ENCODE measurements at places on chromosomes 2 and 18.

DNA sequence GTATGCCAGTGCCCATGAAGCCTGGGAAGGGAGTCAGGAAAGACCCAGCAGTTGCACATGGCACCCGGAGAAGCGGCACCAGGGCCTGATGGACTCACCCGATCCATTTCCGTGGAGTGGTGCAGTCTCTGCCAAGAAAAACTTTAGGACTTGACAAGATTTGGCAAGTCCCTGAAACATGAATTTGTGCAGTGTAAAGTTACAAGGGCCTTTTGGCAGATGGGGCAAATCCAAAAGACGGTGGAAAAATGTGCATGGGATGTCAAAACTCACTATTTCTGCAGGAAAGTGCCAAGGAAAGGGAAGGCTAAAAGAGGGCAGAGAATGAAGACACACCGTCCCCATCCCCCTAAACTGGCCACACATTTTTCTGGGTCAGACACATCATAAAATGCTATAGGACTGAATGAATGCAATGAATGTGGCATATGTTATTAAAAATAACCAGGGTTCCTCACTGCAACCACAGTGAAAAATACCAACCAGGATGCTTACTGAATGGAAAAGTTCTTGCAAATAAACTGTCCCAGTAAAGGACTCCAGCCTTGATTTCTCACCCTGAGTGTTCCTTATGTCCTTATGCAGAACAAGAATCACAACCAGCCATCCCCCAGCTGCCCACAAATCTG is 173.5 kb upstream of the SIX2 start:
- H3K36me3 ChIP-seq, result no peaks in the 10 kb centered on the region
- H3K4me1 ChIP-seq, result no peaks in the 10 kb centered on the region
- peaks cover 35% of the 10 kb centered on the region for H3K27me3 ChIP-seq
- H3K27ac ChIP-seq, result no peak overlapping the region
- H3K4me3 ChIP-seq, result no peak overlapping the region
- DNase-seq, result no peak

DNA sequence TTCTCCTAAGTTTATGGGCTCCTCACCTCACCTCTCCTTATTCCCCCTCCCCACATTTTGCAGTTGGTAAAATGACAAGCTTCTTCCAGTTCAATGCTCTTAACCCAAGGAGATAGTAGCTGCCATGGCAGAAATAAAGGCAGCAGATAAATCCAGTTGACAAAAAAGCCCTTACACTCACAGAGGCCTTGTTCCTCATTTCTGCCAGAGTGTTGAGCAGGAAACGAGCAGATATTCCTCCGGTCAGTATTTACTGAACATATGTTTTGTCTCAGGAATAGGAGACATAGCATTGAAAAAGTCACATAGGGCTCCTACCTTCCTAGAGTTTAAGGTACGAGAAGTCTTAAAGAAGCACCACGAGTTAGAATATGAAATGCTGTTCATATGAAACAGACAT is 493.7 kb upstream of the TNP1 start:
- H3K27me3 ChIP-seq, result no peaks in the 10 kb centered on the region
- no peak for DNase-seq

- no peaks in the 10 kb centered on the region for H3K36me3 ChIP-seq
- H3K27ac ChIP-seq, result no peak overlapping the region
- H3K4me3 ChIP-seq, result no peak overlapping the region
- H3K27me3 ChIP-seq, result peaks cover 23% of the 10 kb centered on the region
- no peak for DNase-seq
Measured at GRCh38 chr18:46772357-46772756, 15.5 kb upstream of the ST8SIA5 start.

DNA sequence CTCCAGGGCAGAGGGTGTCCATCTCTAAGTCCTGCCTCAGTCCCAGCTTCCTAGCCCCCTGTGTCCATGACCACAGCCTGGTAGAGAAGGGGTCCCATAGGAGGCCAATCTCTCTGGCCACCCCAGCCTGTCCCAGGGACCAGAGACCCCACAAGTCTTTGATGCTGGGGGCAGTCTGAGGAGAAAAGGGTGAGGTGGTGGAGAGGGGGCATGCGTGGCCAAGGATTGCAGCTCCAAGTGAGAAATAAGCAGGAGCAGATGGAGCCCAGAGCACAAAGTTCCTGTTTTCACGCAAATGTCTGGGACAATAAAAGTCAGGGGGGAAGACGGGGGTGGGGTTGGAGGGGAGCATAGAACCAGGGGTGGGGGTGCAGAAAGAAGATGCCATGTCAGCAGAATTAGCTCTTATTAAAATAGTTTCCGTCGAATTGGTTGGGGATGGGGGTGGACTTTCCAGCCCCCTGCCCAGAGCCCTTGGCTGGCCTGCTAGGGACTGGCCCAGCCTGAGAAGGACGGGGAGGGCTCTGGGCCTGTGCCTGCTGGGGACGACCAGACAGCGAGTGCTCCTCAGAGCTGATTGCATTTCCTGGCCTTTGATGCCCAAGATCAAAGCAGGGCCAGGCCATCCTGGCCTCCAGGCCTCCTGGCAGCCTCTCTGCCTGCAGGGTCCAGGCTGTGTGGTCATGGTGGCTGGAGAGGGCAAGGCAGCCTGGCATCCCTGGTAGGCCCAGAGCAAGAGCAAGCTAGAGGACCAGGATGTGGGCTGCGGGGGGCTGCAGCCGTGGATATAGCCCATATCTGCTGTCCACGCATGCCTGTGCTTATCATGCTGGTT is 337.1 kb downstream of the DYSF start:
- H3K27me3 ChIP-seq, result peaks cover 8% of the 10 kb centered on the region
- H3K4me1 ChIP-seq, result no peaks in the 10 kb centered on the region
- no peak for DNase-seq
- no peak overlapping the region for H3K4me3 ChIP-seq
- H3K36me3 ChIP-seq, result no peaks in the 10 kb centered on the region
- no peak overlapping the region for H3K27ac ChIP-seq

GRCh38 chr2:205902041-205902899 is 183.7 kb downstream of the INO80D start:
- no peak overlapping the region for H3K4me3 ChIP-seq
- no peak for DNase-seq
- no peaks in the 10 kb centered on the region for H3K4me1 ChIP-seq
- peaks cover 51% of the 10 kb centered on the region for H3K27me3 ChIP-seq
- H3K27ac ChIP-seq, result no peak overlapping the region

DNA sequence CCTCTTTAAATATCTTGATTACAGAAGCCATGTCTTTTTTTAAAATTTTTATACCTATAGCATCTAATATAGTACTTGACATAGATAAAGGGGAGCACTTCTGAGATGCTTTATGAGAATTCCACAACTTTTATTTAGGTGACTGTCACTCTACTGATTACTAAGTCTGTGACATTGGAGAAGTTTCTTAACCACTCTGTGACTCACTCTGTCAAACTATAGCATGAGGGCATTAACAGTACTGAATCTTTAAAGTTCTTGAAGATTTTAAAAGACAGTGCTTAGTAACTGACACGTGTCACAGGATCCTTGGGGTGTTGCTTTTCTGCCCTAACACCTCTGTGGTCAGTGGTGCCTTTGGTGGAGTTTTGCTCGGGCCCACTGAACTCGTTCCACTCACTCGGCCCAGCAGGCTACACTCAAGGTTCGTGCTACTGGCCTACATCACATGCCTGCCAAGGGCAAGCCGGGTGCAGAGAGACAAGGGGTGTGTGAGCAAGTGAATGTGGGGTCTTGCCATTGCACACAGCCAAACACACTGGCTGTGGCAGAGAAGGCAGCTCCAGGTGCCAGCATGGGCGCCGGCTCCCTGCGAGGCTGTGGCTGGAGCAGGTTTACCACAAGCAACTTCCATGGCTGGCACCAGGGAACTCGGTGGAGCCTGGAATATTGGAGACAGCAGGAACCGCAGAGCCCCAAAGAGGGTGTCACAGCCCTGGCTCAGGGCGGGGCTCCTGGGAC is 734.0 kb upstream of the CDH7 start:
- H3K36me3 ChIP-seq, result no peaks in the 10 kb centered on the region
- no peaks in the 10 kb centered on the region for H3K4me1 ChIP-seq
- H3K27ac ChIP-seq, result no peak overlapping the region
- no peak overlapping the region for H3K4me3 ChIP-seq
- DNase-seq, result no peak

GRCh38 chr2:126658905-126659561 is 3.1 kb downstream of the GYPC start:
- DNase-seq, result no peak
- peak overlapping the region; percentile 98 for H3K27ac ChIP-seq
- no peaks in the 10 kb centered on the region for H3K27me3 ChIP-seq
- H3K4me3 ChIP-seq, result peak overlapping the region; percentile 96
- peaks cover 87% of the 10 kb centered on the region for H3K4me1 ChIP-seq

- no peak for DNase-seq
- no peaks in the 10 kb centered on the region for H3K36me3 ChIP-seq
- H3K4me1 ChIP-seq, result peaks cover 17% of the 10 kb centered on the region
- no peak overlapping the region for H3K4me3 ChIP-seq
- H3K27ac ChIP-seq, result no peak overlapping the region
Measured at GRCh38 chr2:148031152-148031551, 10.3 kb downstream of the MBD5 start.
